ENCODE measurements at places on chromosomes 2 and 18.
A peak's percentile ranks its signal among the peaks of the same experiment; 100 is the strongest.

DNA sequence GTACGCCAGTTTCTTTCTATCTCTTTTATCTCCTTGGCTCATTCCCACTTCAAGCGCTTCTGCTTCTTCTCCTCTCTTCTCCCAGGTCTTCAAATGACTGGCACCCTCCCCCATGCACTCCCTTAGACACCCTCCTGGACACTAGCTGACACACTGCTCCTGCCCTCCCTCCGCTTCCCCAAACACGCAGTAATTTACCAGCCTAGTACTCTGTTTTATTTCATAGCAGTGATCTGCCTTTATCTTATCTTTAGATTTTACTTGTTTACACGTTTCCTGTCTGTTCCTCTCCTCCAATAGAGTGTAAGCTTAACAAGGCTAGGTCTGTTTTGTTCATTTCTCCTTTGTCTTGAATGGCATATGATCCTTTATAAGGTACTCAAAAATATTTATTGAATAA, 93.9 kb downstream of the SCN3A start:
- DNase-seq: no peak

DNA sequence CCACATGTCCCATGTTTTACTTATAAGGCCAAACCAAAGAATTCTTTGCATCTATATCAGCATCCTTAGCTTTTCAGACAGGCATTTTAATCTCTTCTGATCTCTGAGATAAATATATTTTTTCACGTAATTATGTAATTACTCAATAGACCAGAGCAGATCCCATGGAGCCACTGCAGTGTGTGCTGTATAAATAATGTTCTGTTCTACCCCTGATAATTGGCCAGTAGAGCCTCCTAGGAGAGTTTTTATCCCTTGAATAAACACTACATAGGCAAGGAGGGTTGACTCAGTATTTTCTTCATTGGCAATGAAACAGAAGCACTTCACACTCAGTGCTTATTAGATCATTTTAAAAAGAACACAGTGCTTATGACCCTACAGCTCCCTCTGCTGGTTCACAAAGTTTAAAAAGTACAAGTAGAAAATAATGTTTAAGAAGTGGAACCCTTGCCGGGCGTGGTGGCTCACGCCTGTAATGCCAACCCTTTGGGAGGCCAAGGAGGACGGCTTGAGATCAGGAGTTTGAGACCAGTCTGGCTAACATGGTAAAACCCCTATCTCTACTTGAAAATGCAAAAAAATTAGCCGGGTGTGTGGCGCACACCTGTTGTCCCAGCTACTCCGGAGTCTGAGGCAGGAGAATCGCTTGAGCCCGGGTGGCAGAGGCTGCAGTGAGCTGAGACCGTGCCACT, 91.9 kb downstream of the PPP1R1C start:
- no peak for DNase-seq

GRCh38 chr18:67428158-67428557, 88.4 kb downstream of the DSEL start:
- DNase-seq: no peak

GRCh38 chr18:75360215-75360614, 67.3 kb downstream of the SMIM21 start:
- no peak for DNase-seq

DNA sequence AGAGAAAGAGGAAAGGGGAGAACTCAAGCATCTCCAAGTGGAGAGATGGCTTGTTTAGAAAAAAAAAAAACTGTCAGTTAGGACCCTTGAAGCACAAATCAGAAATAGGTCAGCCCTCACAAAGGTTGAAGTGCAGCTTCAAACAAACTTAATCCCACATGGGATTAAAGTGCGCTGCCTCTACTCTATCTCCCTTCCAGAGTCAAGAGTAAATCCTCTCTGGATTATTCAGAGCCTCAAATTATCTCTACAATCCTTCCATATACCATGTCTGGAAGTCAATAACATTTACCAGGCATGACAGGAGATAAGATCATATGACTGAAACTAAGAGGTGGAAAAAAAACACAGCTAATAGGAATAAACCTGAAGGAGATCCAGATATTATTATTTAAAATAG, 69.8 kb downstream of the SMAD7 start:
- DNase-seq: no peak

DNA sequence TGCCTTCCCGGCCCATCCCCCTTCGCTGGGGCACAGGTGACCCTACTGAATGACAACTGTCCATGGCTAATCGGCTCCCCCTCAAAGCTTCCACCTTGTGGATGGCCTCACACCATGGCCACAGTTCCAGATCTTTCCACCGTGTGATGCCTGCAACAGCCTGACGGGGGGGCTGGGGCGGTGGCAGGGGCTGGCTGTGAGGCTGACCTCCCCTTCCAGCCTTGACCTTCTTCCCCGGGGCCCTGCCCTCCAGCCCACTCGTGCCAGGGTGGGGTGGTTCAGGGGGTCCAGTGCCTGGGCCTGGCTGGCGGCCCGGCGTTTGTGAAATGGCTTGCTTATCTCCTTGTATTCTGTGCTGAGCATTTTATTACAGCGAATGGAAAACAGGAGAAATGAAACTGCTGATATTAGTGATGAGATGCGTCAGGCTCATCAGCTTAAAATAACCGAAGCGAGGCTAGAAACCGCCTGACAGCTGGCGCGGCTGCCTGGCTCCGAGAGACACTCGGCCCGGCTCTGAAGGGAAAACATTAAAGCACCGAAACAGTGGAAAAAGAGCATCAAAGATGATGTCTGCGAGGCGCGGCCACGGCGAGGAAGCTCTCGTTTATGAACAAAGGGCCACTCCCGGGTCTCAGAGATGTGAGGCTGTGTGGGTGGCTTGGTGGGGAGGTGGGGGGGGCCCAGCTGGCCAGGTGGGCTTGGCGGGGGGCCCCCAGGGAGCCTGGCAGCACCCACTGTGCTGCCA, 916 bp upstream of the PDCD1 start:
- peak; percentile 66 for DNase-seq

GRCh38 chr2:47309472-47309951, 93.4 kb upstream of the MSH2 start:
- DNase-seq: no peak

DNA sequence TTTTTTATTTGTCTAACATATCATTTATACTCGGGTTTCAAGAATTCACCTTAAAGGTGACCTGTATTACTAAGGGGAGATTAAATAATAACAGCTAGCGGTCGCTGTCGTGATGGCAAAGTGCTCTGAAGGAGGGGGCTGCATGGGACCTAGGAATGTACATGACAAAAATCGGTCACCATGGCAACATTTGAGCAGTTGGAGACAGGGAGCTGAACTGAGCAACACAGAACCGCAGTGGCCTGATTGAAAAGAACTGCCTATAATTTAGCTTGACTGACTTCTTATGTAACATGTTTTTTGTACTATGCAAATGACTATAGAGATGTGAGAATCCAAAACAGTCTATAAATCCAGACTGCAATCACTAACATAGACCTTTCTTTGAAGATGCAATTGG, 34.3 kb upstream of the EPHA4 start:
- no peak for DNase-seq

- no peak for DNase-seq
Observed at GRCh38 chr2:24122366-24123194, 554 bp downstream of the PFN4 start.

DNA sequence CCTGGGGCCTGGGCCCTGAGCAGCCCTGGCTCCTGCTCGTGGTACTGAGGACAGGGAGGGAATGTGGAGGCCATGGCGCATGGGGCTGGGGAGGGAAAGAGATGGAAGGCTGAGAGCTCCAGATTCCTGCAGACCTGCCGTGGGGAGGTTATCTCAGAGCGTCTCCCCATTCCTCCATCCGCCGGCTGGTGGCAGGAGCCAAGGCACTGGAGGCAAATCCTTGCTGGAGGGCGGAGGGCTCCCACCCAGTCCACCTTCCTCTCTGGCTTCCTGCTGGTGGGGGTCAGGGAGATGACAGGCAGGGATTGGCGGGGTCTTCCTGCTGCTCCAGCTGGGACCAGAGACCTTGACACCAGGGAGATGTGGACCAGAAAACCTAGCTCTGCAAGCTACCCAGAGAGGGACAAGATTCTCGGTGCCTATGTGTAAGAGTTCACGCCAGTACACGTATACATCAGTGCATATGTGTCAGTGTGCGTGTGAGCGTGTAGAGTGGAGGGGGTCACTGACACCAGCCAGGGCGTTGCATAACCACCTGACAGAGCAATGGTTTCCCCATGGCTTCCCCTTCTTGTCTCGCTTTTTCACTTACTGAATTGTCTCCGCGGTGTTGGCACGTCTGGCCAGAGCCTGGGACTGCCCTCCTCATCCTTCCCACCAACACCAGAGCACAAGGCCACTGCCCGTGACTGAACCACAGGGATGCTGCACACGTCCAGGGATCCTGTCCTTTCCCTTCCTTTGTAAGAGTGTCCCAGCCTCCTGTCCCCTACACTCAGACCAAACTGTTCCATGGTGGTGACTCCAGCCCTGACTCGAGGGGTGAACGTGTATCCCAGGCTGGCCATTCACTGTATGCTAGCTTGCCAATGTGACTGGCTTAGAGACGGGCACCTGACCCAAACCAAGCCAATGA, 15.8 kb upstream of the SEMA4C start:
- no peak for DNase-seq

GRCh38 chr2:66440708-66441497, 6.0 kb downstream of the MEIS1 start:
- DNase-seq: no peak

GRCh38 chr2:200044453-200044852, 89.1 kb downstream of the MAIP1 start:
- no peak for DNase-seq

DNA sequence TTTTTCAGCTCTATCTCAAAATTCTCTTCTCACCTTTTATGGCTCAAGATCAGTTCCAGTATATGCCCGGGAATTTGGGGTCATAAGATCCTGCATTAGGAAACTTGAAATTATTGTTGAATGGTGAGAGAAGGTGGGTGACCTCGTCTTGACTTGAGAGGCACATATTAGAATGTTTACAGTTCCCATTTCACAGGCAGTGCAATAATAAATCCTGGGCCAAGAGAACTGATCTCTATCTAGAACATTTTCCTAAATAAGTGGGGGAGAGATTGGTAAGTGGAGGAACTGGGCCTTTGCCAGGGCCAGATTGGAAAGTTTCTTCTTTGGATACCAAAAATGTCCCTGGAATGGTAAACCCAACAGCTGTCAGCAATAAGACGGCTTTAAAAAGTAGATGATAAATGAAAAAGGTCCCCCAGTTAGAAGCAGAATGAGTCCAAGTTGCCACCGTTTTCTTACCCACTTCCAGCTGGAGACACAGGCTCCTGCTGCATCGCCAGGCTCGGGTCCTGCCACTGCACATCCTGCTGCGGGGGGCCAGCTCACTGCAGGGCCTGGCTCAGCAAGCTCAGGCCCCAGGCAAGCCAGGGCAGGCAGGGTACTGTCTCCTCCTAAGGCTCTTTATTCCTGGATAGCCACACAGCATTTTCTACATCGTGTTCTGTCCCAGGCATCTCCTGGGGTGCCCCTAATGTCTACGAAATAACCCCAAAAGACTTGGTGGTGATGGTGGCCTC, 126.4 kb upstream of the EPAS1 start:
- no peak for DNase-seq

GRCh38 chr2:215189393-215189792, 51.0 kb upstream of the ABCA12 start:
- DNase-seq: no peak

DNA sequence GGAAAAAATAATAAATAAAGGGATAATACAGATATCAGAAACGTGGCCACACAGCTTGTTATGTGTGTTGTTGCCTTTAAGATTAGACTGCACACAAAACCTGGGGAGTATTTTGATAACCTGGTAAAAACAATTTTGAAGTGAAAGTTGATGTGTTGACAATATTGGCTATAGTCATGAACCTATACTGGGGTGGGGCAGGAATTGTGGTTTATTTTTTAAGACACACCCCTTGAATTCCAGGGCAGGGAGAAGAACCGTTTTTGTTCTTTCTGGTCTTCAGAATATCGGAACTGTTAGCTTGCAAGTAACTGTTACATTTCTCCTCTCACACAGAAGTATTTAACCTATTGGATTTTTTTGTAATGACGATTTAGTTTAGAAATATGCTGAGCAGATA, 80.4 kb downstream of the LIMS1 start:
- no peak for DNase-seq

- DNase-seq: no peak
Observed at GRCh38 chr2:165033402-165033801, 78.1 kb upstream of the SLC38A11 start.

DNA sequence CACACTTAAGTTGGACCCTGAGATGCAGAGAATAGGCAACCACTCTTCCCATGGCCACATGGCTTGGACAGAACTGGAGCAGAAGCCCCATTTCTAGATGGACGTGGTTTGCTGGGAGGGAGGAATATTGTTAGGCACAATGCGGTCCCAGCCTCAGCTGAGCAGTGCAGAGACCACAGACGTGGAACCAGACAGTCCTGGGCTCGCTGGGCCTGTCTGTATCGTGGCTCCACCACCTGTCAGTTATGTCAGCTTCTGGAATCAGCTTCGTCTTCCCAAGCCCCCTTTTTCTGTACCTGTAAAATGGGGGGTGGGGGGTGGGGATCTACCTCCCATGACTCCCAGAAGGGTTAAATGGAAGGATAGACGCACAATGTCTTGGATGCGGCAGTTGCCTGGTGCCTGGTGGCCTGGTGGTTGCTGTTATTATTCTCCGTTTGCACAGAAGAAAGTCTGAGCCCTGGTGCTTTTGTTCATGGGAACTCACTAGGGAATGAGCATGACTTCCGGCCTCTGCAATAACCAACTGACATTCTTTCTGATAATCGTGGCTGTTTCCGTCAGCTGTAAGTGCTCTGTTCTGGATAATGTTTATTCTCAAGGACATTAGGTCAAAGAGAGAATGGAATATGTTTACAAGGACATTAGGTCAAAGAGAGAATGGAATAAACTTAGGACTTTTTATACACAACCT, 31.4 kb downstream of the COLEC11 start:
- no peak for DNase-seq

- DNase-seq: no peak
Observed at GRCh38 chr18:75350512-75350839, 77.0 kb downstream of the SMIM21 start.

GRCh38 chr18:56984731-56985130, 162.2 kb upstream of the BOD1L2 start:
- DNase-seq: no peak

GRCh38 chr18:56639104-56639381, 651 bp upstream of the TXNL1 start:
- DNase-seq: no peak

GRCh38 chr2:27723372-27724144, 48.0 kb upstream of the MRPL33 start:
- no peak for DNase-seq

GRCh38 chr2:203461746-203462145, 73.4 kb downstream of the RAPH1 start:
- no peak for DNase-seq

- no peak for DNase-seq
Observed at GRCh38 chr2:113201496-113202304, 27.9 kb downstream of the PSD4 start.

- DNase-seq: no peak
Observed at GRCh38 chr2:177282787-177283572, 18.5 kb upstream of the NFE2L2 start.

DNA sequence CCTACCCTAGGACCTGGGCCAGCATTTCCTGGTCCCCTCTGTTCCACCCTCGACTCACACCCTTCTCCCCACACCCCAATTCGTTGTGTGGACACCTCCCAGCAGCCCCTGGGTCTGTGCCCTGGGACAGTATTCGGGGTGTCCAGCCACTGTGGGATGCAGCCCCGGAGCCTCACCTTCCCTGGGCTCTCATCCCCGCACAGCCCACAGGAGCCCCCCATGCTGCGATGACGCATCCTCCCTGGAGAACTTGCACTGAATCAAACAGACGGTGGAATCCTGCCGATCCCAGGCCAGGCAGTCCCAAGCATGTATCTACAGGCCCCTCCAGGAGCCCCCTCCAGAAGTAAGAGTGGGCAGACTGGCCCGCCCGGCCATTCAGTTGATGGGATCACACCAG, 9.7 kb downstream of the ITM2C start:
- DNase-seq: no peak

GRCh38 chr2:73963385-73964120, 21.2 kb upstream of the TET3 start:
- DNase-seq: peak; percentile 35
